ENCODE measurements at places on chromosomes 5 and 9.

GRCh38 chr5:62432621-62433064 is 20.1 kb downstream of the IPO11 start:
- no peak for DNase-seq

GRCh38 chr9:108478431-108479332 is 377.1 kb downstream of the ACTL7B start:
- no peak for DNase-seq

DNA sequence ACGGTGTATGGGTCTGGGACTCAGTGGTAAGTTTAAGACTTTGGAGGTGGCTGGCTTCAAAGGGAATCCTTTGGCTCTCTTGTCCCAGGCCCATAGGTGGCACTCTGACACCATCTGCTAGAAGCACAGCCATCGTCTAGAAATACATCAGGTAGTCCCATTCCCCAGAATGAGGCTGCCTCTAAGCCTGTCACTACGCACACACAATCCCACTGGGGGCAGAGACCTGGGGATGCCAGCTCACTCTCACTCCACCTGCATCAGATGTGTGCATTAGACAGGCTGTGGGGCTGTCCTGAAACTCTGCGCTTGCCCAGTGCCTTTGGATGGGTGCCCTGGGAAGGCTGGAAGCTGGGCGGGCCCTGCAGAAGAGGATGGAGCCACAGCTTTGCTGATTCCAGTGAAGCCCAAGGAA is 127.5 kb upstream of the PANK3 start:
- no peak for DNase-seq

DNA sequence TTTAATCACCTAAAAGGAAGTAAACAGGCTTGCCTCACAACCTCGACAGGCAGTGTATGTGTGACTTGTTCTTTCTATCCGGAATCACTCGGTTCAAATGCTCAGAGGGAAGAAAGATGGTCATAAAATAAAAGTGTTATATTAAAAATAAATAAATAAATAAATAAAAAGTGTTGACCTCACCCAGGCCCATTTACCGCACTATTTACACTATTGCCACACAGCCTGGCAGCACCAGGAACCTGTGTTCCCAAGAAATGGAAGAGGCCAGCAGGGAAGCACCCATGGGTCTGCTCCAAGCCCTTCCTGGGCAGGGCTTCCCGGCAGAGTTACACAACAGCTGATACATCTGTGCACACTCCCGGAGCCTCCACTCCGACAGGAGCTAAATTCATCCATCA is 127.9 kb downstream of the EFNA5 start:
- DNase-seq = no peak

GRCh38 chr5:34957321-34957720 is 28.0 kb downstream of the DNAJC21 start:
- no peak for DNase-seq

GRCh38 chr5:87054821-87055220 is 212.9 kb upstream of the RASA1 start:
- DNase-seq = no peak

DNA sequence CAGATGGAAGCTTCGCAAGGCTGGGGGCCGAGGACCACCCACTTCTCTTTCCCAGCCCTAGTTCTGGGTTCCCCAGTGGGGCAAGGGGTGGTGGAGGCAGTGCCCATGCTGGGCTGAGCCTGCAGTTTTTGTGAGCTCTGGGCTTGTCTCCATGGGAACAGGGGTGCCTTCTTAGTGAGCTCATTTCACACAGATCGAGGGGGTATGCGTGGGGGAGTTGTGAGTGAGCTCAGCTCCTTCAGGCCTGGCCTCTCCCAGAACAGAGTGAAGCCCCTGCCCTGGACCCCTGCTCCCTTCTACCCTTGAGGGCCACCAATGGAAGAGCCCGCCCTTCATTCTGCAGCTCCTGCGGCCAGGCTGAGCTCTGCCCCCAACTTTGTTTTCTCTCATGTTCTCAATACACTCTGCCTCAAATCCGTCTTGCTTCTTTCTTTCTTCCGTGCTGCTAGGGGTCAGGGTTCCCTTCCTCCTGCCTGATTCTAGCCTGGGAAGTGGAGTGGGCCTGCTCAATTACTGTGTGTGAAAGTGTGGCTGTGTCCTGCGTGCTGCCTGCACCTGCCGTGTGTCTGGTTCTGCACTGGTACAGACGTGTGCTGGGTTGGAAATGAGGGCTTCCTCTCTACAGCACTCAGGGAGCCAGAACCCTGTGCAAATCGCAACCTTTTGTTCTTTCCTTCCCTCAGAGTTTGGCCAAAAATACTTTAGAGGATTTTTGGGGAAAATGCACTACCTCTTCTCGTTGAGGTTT is 9.0 kb upstream of the MYOZ3 start:
- no peak for DNase-seq

DNA sequence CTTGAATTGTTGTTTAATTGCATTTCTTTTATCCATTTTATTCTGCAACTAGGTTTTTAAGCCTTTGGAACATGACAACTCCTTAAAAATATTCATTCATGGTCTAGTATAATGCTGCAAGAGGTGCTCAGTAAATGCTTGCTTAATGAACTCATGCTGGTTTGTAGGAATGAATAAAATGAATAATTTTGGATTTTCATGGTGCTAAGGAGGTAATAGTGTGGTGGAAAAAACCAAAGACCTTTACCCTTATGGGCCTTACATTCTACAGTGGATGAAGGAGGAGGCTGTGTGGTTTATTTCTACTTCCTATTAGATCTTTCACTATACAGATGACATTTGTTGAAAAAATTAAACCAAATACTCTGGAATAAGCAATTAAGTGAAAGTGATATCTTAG is 43.4 kb downstream of the LRRTM2 start:
- no peak for DNase-seq

GRCh38 chr9:99169086-99169485 is 52.7 kb downstream of the ALG2 start:
- DNase-seq = no peak

Data from stimulated activated naive B cell treated with anti-CD40 and anti-IgM and Interleukin-4, amounts not matched to agents 10 μg/mL and 1 μg/mL and 100 μg/mL, for 72 hours (primary cell).